Left ventricle myocardium inferior (tissue), 1 donor: ENCODE measurements at places on chromosomes 2 and 18.

GRCh38 chr2:33212151-33212550 lies 264.3 kb upstream of the RASGRP3 start:
- no peak for DNase-seq

DNA sequence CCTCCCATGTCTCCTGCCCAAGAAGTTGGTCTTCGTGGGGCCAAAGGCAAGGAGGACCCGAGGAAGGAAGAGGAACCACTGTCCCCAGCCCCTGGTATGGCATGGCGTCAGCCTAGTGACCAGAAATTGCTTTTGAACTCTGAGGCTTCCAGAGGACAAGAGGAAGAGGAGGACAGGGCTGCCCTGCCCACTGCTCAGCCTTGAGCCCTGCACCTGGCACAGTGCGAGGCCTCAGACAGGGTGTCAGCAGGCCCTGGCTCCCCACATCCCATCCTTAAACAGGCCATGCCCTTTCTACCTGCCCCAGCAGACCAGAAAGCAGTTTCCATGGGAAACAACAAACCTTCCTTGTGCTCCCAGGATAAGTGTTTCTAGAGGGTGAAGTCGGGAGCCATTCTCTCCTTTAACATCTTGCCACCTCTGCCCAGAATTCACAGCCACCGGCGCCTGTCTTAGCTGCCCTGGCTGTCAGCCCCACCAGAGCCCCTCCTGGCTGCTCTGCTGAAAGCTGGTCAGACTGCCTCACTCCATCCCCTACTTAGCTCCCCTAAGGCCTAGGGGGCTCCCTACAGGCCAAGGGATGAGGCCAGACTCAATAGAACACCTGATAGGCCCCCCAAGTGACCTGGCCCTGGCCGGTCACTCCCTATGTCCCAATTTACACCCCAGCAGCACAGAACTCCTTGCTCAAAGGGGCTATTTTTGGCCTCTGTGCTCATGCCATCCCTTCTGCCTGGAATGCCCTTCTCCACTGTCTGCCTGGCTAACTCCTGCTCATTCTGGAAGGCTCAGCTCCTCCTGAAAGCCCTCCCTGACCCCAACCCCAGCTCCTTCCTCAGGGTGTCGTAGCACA lies 20.6 kb downstream of the ATOH8 start:
- DNase-seq = no peak

- no peak for DNase-seq
Observed at GRCh38 chr18:52971097-52971496, 631.1 kb downstream of the DCC start.

DNA sequence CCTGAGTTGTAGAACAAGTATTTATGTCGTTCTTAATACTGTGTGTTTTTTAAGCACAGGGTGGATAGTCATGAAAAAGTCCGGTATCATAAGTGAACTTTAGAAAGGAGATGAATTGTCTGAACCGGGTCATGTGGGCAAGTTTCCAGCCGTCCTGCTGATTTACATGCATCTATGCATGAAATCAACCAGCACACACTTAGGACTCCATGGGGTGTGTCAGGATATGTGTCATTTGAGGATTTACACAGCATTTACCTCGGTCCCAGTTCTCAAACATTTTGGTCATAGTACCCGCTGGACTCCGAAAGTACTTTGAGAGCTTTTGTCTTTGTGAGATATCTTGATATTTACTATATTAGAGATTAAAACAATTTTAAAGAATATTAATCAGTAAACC lies 47.5 kb upstream of the TWSG1 start:
- no peak for DNase-seq

- DNase-seq = no peak
Observed at GRCh38 chr18:74840492-74841167, 243.0 kb downstream of the ZNF407 start.

- DNase-seq = no peak
Observed at GRCh38 chr2:72993933-72994280, 76.6 kb downstream of the EMX1 start.

DNA sequence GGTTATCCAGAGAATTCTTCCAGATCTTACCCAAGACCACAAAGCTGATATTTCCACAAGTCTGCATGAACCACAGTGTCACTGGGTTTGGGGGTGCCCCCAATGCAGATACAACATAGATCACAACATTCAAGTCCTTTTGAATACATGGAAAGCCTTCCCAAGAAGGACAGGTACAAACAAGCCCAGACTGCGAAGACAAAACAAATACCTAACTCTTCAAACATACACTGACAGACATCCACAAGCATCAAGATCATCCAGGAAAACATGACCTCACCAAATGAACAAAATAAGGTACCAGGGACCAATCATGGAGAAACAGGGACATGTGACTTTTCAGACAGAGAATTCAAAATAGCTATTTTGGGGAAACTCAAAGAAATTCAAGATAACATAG lies 93.1 kb downstream of the MDH1 start:
- no peak for DNase-seq

GRCh38 chr18:44171301-44171700 lies 509.4 kb upstream of the SETBP1 start:
- no peak for DNase-seq

DNA sequence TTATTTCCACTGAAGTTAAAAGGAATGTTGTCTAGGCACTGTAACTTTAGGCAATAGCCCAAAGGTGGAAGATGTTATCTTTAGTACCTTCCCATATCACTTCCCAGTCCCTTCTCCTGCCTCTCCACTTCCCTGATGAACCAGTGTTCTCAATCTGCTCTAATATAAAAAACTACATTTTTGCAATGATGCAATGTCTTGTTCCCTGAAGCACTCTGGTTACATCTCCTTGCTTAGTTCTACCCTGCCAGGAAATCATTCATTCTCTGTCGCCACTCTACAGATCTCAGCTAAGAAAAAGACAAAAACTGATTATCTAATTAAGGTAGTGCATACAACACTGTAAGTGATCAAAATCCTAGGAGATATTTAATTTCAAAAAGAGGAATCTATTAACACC lies 71.3 kb downstream of the BAZ2B start:
- no peak for DNase-seq

DNA sequence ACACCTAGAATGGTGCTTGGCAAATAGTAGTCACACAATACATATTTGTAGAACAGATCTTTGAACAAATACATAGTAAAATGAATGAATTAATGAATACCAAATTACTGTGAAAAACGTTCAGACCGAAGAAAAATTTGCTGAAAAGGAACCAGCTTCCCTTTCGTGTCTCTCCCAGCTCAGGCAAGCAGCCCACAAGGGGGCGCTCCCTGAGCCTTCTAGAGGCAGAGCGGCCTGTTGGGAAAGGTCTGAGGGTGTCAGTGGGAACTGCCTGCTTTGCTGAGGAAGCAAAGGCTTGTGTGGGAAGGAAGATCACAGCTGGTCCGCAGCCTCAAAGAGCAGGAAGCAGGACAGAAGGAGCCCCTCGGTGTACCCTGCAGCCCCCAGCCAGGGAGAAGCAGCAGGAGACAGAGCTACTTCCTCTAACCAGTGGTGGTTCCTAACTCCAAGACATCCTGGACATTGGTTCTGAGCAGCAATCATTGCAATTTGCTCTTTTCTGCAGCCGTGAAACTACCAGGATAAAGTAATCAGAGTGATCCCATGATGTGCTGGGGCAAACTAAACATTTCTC lies 231.1 kb downstream of the ANKRD30B start:
- DNase-seq = no peak

- DNase-seq = no peak
Observed at GRCh38 chr2:195686564-195686963, 29.5 kb downstream of the SLC39A10 start.

DNA sequence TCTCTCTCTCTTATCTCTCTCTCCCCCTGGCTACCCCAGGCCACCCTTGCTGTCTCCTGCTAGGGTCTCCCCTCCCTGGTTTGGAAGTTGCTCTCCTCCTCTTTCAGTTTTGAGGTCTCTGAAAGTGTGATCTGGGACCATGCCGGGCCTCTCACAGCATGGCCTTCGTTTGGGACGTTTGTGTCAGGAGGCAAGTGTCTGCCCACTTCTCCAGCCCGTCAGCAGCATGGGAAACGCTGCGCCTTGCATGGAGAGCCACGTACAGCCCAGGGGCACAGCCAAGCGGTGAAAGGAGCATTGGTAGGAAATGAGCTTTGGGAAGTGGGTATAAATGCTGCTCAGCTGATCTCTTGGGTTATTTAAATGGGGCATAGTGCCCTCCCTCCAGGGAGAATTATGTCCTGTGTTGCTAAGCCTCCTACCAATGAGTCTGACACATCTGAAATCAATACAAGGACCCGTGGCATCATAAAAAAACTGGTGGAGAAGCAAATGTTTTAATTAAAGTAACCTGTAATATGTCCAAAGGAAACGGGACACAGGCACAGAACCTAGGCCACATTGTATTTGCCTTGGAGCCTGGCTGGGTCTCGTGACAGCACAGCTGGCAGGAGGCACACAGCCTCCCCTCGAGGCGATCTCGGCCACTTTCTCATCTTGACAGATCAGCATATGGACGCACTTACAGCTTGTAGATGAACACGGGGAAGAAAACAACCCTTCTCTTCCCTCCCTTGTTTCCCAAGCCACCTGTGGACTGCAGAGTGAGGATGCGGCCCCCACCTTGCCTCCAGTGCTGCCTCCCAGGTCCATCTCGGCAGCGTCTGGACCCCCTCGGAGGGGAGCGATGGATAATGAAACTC lies 72.7 kb downstream of the SH3RF3 start:
- no peak for DNase-seq

DNA sequence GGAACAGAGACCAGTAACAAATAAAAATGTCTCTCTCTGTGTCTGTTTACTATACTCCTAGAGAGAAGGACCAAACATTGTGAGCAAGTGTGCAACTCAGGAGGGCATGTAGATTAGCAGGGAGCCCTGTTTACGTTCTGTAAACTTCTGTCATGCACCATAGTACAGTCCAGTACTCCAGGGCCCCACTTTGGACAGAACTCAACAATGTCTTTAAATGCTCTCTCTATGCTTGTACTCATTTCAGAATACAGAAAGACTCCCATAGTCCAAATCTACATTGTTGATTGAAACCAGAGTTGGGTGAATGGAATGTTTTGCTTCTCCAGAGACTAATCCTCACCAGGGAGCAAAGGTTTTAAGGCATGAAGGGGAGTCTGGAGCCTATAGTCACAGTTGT lies 934.8 kb downstream of the NRXN1 start:
- no peak for DNase-seq

GRCh38 chr2:172926785-172927640 lies 148.6 kb upstream of the MAP3K20 start:
- DNase-seq = no peak

- no peak for DNase-seq
Observed at GRCh38 chr2:2286592-2286991, 44.5 kb downstream of the MYT1L start.

DNA sequence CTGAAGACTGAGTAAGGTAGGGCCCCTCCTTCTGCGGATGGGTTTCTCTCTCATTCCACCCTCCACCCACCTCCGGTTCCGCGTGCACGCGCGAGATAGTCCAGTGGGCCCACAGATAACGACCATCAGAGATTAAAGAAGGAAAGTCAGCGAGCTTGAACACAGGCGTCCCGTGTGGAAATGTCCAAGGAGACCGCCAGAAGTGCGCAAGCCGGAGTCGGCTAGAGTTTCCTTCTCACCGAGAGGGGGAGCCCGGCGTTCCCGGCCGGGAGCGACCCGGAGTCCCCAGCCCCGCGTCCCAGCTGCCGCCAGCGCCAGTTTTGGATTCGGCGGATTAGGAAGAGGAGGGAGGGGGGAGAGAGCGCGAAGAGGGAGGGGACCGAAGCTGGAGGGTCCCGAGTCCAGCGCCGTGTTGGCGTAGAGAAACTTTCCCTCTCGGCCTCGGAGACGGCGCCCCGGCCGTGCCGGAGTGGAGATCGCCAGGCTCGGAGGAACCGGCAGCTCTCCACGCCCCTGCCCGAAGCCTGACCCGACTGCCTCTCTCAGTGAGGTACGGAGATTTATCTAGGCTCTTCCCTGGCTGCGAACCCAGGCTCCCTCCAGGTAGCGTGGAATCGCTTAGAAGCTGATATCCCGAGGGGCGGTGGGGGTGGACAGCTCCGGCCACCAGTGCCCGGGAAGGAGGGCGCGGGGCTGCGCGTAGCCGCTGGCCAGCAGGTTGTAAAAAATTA lies at the start of gene GULP1:
Gene GULP1, plus strand, starts transcription at position 258 of the 731 bp plus-strand sequence. CDS start 185,829 bp downstream, outside the sequence.
- peak; percentile 76 for DNase-seq

DNA sequence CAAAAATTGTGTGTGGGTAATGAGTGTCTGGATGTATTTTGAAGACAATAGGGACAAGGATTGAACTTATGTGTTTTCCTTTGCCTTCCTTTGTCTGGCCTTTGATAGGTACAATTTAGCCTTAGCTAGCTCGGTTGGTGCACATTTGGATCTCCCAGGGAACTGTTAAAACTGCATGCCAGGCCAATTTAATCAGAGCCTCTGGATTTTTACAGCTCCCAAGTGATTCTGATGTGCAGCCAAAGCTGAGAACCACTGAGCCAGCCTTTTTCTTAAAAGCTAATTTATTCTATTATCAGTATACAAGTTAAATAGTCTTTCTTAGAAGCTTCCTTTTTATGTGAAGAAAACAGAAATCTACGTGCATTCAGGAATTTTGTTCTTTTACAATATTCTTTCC lies 25.0 kb downstream of the PLEK start:
- DNase-seq = no peak

- no peak for DNase-seq
Observed at GRCh38 chr18:50395093-50395492, 20.2 kb downstream of the SKA1 start.

DNA sequence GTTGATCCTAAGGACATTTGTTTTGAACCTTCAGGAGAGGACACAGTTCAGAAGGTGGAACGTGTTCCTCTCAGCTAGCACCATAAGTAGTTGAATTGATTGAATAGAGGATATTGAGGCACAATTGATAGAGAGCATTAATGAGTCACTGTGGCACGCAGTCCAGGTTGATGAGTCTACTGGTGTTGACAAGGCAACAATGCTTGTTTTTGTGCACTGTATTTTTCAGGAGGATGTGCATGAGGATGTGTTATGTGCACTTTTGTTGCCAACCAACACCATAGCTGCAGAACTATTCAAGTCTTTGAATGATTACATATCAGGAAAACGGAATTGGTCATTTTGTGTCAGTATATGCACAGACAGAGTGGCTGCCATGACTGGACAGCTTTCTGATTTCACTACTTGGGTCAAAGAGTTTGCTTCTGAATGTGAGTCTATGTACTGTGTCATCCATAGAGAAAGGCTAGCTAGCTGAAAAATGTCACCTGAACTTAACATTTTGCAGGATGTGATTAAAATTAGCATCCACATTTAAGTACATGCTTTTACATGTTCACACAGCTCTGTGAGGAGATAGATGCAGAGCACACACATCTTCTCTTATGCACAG lies 140.1 kb upstream of the B3GNT2 start:
- DNase-seq = no peak

- no peak for DNase-seq
Observed at GRCh38 chr2:28445448-28446258, 50.2 kb upstream of the PLB1 start.

GRCh38 chr18:73040247-73040646 lies 172.5 kb upstream of the NETO1 start:
- no peak for DNase-seq

DNA sequence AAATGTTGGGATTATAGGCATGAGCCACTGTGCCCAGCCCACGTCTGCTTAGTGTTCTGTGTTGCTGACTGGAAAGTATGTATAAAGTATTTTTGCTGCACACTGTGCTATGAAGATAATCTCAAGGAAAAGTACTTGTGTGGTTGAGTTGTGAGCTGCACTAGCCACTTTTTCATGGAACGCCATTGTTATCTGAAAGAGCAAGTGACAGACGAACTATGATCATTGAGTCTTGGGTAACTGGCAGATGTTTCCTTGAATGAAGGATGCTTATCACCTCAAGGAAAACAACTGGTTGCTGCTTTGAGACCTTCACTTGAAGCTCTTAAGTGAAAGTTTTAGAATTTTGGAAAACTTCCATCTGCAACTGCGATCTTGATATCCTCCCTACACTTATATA lies 82.2 kb upstream of the KCTD1 start:
- DNase-seq = no peak

- DNase-seq = no peak
Observed at GRCh38 chr18:44823782-44824181, 143.1 kb downstream of the SETBP1 start.
